ENCODE measurements at places on chromosomes 2 and 18.

GRCh38 chr18:49988101-49988500, 174.8 kb upstream of the ACAA2 start:
- DNase-seq = no peak

DNA sequence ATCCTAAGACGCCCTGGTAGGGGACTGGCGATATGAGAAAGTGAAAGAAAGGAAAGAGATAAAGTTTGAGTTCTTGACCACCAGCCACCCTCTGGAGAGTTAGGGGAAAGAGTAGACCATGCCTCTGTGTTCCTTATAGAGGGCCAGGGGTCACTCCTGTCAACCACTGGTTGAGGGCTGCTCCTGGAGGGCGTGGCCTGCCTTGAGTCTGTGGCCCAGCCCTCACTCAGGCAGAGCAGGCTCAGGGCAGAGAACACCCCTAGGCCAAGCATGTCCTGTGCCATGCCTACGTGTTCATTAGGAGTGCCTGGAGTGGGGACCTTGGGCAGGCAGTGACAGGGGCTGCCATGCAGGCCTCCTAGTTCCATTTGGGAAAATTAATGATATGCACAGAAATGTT, 161.1 kb upstream of the EPB41L3 start:
- DNase-seq = no peak

DNA sequence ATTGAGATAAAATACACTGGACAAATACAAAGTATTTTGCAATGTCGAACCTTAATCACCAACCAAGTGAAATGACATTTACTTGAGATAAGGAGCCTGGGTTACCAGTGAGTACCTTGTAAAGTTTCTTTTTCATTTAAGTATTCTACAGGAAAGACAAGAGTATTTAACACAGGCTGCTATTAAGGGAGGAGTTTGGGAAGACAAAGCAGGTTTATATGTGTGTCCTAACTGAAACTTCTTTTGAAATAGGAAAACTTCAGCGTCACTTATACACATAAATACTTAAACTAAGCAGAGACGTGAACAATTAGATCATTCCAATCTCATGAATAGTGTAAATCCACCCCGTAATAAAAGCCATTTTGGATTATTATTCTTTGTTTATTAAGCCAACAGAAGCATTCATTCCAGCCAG, 126.7 kb upstream of the CYP26B1 start:
- no peak for DNase-seq

GRCh38 chr2:29247336-29247914, 132.2 kb downstream of the CLIP4 start:
- DNase-seq = no peak

DNA sequence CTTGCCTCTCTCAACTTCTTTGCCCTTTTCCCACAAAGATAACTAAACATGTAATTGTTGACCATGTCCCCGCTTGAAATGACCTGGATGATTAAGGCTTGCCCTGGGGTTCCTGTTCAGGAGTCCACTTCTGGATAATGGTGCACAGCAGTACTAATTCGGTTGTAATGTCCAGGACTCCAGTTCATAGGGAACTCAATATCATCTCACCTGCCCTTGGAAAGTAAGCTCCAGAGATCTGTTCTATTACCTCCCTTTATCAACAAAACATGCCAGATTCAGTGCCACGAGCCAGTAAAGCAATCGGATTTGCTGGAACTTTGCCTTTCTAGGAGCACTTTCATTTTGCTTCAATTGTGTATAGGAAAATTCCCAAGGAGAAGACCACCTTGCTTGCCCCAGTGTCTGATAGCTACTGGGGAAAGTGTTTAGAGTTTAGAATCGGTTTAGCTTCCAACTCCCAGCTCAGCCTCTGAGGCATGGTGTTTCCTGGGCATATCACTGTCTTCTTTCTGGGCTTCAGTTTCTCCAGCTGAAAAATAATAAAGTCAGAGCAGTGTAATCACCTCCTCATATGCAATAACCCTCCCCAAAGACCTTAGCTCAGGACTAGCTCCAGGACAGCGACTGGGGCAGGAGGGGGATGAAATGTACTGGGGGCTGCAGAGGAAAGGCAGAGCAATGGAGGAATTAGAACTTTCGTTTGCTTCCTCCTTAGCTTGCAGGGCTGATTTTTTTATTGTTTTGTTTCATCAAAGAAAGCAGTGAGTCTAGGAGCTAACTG, 162.6 kb upstream of the CYRIA start:
- DNase-seq = no peak

- DNase-seq = peak; percentile 57
Observed at GRCh38 chr18:5238371-5238976, 41.4 kb upstream of the AKAIN1 start.

DNA sequence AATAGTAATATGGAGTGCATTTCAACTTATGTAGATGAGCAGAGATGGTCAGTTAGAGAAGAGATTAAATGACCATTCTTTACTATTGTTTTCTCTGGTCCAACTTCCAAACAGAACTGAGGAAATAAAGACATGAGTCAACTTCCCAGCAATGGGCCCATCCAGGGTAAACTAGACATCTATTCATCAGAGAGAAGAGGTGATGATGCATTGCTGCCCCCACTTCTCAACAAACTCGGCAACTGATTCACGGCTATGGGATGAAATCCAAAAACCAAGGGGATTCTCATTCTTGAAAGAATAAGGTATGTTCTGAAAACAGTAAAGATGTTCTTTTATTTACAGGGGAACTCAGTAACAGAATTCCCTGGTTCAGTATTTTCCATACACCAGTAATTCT, 190.7 kb downstream of the RDH14 start:
- no peak for DNase-seq

GRCh38 chr18:71986351-71987050, 557.6 kb downstream of the CBLN2 start:
- no peak for DNase-seq

- DNase-seq = peak; percentile 15
Observed at GRCh38 chr2:208266553-208266893, 468 bp downstream of the PIKFYVE start.

DNA sequence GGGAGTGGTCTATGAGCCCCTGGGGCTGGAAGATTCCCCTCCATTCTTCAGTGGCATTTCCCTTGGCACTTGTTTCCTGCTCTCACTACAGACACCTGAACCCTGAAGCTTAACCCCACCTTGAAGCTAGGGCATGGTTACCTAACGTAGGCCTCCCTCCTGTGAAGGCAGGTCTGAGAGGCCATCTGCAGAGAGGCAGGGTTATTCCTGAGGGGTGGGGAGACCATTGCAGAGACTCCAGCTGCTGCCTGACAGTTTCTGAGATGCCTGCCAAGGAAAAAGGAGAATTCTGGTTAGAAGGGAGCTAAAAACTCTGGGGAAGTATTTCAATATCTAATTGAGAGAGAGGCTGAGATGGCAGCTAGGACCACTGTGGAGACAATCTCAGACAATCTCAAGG, 119.3 kb upstream of the NDUFV2 start:
- DNase-seq = no peak

GRCh38 chr2:181675254-181675653, 5.1 kb downstream of the NEUROD1 start:
- DNase-seq = no peak

DNA sequence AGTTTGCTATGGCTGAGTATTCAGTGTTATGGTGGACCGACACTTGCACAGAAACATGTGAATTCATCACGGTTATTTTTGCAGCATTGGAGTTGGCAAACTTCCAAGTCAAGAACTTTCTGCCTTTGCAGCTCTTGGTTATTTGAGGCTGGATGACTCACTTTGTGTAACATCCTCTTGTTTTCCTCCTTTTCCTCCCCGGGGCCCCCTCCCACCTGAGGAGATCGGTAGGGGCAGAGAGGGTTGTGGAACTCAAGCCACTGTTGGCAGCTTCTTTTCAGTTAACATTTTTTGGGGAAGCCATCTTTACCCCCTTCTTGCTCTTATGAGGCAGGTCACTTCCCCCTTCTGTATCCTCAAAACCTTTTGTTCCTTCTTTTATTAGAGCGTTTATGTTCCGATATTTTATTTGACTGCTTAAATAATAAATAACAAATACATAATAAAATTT, 48.6 kb downstream of the DDX1 start:
- DNase-seq = no peak

DNA sequence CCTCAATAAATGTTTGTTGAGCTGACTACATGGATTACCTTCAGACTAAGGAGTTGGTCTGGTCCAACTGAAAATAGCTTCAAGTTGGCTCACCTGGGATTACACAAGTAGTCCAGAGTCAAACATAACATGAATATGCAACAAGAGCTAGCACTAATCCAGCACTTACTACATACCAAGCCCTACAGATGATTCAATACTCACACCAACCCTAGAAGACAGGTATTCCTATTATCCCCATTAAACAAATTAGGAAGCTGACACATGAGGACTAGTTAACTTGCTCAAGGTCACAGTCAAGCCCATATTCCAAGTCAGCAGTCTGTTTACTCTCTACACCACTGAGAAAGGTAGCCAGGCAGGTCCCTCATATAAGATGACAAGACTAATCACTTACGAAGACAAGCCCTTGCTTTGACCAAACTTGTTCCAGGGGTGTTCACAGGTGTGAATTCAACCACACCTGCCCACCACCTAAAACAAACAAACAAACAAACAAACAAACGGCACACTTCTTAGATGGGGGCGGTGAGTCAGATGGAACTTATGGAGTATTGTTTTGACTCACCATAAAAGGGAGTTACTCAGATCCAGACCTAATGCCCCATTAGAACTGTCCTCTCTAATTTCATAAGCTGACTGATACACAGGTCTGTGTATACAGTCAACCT, 29.1 kb downstream of the TMEM131 start:
- no peak for DNase-seq

DNA sequence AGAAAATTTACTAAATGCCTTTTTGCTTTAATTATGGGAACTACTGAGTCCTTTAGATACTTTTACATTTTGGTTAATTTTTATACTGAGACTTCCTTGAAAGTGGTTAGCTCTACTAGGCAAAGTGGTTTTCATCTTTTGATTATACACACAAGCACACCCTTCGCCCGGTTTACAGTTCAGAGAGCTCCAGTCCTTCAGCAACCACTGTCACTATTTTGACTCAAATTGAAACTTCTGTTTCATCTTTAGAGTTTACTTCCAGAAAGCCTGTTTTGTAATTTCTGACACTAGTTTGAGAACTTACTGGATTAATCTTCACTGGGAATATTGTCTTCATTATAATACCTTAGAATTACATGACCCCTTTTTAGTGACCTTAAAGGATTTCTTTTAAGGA, 140.3 kb upstream of the FOSL2 start:
- DNase-seq = peak; percentile 18

GRCh38 chr2:54330926-54331835, 75.2 kb upstream of the TSPYL6 start:
- no peak for DNase-seq

GRCh38 chr18:31652357-31652756, 32.0 kb downstream of the B4GALT6 start:
- DNase-seq = no peak

DNA sequence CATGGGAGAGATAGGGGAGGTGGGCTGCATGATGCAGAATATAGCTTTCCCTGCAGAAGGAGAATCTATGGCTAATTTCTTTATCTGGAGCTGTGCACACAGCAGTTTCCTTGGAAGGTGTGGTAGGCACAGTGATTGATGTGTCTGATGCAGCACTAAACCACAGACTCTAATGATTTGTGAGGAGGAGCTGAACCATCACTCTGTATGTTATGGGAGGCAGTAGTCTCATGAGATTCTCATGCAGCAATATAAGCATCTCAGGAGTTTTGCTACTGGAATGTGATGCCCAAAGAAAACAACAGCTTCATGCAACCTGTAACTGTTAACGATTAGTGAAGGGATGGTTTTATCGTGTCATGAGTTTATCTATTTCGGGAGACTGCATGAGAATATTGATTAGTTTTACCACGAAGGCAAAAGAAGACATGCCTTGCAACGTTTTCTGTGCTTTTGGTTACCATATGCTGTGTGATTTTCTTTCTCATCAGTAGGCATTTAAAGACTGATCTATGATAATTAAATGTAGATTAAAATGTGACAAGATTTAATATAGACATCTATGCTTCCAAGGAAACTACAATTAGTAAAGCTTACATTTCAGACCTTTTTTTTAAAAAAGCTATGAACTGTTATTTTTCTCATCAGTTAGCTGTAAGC, 286.8 kb downstream of the ARL6IP6 start:
- DNase-seq = no peak

DNA sequence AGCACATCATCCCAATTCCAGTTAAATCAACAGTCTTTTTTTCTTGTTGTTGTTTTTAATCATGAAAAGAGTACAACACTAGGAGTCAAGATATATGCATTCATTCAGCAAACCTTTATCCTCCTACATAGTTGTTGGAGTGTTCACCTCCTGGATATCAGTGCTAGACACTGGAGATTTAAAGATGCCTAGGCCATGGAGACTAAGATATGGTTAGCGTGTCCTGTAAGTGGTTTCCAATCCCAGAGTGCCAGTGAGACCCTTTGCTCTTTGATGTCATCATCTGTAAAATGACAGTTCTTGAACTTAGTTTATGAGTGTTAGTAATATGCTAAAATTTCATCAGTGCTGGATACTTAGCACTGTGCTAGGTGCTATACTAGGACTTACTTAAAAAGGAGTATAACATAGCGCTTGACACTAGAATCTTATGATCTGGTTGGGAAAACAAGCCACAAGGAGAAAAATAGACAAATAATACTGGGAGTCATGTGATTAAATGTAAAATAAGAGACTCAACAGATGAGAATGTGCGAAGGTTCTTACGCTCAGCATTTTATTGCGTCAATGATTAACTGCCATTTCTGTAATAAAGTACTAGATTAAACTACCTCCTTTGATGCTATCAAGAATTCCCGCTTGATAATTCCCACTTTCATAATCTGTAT, 31.5 kb downstream of the BABAM2 start:
- no peak for DNase-seq

GRCh38 chr2:133360882-133361281, 207.4 kb downstream of the NCKAP5 start:
- no peak for DNase-seq

GRCh38 chr18:22678486-22678885, 254.6 kb upstream of the RBBP8 start:
- no peak for DNase-seq

DNA sequence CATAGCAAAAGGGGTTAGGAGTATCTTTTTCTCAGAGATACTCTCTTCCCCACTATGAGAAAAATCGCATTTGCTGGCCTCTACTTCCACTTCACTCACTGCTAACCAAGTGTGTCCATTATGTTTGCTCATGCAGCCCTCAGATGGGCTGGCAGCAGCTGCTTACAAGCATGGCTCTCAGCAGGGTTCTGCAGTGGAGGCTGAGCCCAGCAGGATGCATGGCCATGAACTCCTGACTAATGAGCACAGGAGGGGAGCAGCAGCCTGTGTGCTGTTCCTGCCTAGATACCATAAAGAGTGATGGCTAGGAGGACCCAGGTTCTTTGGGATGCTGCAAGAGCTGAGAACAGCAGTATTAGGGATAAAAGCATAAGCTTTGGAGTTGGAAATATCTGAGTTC, 316.9 kb upstream of the THSD7B start:
- no peak for DNase-seq
